Dermis microvascular lymphatic vessel endothelial cell (primary cell): ENCODE measurements at places on chromosomes 12 and 14. TPM values are rescaled to one million over a fixed set of nuclear protein-coding genes. Genes with fewer than 3 reads are reported as not detected.

Gene FAIM2
- total RNA-seq, result not detected in 2 replicates

Gene WNT5B
- total RNA-seq, result 0.13 and 0.51 TPM in 2 replicates

Gene CSRP2
- total RNA-seq, result 12.2 and 12.8 TPM in 2 replicates

Gene SMCO3
- total RNA-seq, result 0.89 and 1.4 TPM in 2 replicates

Gene TEAD4
- total RNA-seq, result 20.8 and 21.9 TPM in 2 replicates

Gene SYNDIG1L
- total RNA-seq, result not detected in 2 replicates

Gene OR6C74
- total RNA-seq, result not detected in 2 replicates

Gene CDKL1
- total RNA-seq, result 42.2 and 62.8 TPM in 2 replicates

Gene MANSC1
- 5.5 and 9.1 TPM in 2 replicates for total RNA-seq

Gene TAS2R31
- 1.2 and 2.3 TPM in 2 replicates for total RNA-seq

Gene ULK1
- 4.5 and 16.2 TPM in 2 replicates for total RNA-seq

Gene TESPA1
- not detected in 2 replicates for total RNA-seq

Gene ZNF385A
- total RNA-seq, result 0.26 and 0.89 TPM in 2 replicates

Gene GRIP1
- under 0.01 and 0.13 TPM in 2 replicates for total RNA-seq
